ENCODE measurements at places on chromosomes 2 and 18. TPM values are rescaled to one million over a fixed set of nuclear protein-coding genes. Genes with fewer than 3 reads are reported as not detected.

- H3K27ac ChIP-seq: no peak overlapping the region
- H3K27me3 ChIP-seq: peaks cover 26% of the 10 kb centered on the region
- peaks cover 11% of the 10 kb centered on the region for H3K4me1 ChIP-seq
- DNase-seq: no peak
- H3K36me3 ChIP-seq: no peaks in the 10 kb centered on the region
These were observed 4.2 kb upstream of the MYO7B start for GRCh38 chr2:127531221-127531648.

GRCh38 chr2:160279813-160280465 is 79.9 kb upstream of the ITGB6 start:
- H3K27ac ChIP-seq: peak overlapping the region; percentile 16
- peaks cover 19% of the 10 kb centered on the region for H3K4me1 ChIP-seq
- H3K36me3 ChIP-seq: peaks cover 46% of the 10 kb centered on the region
- H3K27me3 ChIP-seq: no peaks in the 10 kb centered on the region

DNA sequence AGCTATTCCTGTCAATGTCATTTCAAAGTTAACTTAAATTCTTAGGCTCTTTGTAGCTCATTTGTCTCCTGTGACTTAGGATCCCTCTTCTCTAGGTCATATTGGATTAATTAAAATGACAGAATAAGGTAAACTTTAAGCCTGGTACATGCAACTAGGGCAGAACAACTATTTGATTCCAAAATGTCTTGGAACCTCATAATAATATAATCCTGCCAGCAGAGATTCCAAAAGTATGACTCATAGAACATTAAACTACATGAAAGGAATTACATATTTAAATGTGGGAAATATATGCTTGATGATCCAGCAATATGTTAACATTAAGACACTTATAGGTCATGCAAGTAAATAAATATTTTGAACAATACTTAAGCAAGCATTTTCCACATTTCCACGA is 63.3 kb downstream of the COL3A1 start:
- no peak overlapping the region for H3K27ac ChIP-seq
- no peaks in the 10 kb centered on the region for H3K36me3 ChIP-seq
- no peak for DNase-seq
- H3K4me1 ChIP-seq: no peaks in the 10 kb centered on the region
- no peaks in the 10 kb centered on the region for H3K27me3 ChIP-seq
- H3K4me3 ChIP-seq: no peak overlapping the region

DNA sequence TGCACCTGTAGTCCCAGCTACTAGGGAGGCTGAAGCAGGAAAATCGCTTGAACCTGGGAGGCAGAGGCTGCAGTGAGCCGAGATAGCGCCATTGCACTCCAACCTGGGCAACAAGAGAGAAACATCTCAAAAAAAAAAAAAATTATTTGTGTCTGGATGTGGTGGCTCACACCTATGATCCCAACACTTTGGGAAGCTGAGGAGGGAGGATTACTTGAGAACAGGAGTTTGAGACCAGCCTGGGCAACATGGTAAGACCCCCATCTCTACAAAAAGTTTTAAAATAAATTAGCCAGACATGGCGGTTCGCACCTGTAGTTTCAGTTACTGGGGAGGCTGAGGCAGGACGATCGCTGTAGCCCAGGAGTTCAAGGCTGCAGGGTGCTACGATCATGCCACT is 1.6 kb upstream of the VAMP8 start:
- DNase-seq: no peak
- no peak overlapping the region for H3K27ac ChIP-seq
- peaks cover 13% of the 10 kb centered on the region for H3K27me3 ChIP-seq
- peaks cover 7% of the 10 kb centered on the region for H3K36me3 ChIP-seq

The AP1S3 gene
- 11.9 TPM for total RNA-seq
